ENCODE measurements at places on chromosomes 1 and 21.

- DNase-seq = no peak
Measured at GRCh38 chr1:231613419-231614349, 12.9 kb upstream of the DISC1 start.

DNA sequence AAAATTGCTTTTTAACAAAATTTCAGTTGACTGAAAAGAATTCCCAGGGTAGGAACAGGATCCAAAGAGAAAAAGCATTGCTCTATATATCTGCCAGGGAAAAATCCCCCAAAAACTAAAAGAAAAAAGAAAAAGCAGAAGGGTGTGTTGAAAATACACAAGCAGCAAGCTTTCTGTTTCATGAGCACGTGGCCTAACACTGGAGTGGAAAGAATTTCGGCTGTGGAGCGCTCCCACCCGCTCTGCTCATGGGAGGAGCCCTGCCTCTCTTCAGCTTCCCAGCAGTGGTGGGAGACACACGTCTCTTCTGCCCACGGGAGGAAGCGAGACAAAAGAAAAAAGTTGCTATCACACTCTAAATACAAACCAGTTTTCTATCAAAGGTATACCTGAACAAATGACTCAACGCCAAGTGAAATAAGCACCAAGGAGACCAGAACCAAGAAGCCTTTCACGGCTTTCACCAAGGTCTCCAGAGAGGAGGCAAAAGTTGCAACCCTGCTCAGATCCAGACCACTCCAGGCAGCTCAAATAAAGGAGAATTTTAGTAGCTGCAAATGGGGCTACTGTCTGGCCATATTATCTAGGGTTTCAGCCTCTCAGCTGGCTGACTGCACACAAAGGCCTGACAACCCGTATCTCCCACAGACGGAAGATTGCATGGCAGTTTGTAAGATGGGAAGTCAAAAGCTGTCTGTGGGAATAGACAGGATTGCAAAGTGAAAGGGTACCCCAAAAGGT, 29.5 kb upstream of the ZNF496 start:
- DNase-seq = no peak

GRCh38 chr1:115258302-115258866, 79.7 kb downstream of the NGF start:
- no peak for DNase-seq

DNA sequence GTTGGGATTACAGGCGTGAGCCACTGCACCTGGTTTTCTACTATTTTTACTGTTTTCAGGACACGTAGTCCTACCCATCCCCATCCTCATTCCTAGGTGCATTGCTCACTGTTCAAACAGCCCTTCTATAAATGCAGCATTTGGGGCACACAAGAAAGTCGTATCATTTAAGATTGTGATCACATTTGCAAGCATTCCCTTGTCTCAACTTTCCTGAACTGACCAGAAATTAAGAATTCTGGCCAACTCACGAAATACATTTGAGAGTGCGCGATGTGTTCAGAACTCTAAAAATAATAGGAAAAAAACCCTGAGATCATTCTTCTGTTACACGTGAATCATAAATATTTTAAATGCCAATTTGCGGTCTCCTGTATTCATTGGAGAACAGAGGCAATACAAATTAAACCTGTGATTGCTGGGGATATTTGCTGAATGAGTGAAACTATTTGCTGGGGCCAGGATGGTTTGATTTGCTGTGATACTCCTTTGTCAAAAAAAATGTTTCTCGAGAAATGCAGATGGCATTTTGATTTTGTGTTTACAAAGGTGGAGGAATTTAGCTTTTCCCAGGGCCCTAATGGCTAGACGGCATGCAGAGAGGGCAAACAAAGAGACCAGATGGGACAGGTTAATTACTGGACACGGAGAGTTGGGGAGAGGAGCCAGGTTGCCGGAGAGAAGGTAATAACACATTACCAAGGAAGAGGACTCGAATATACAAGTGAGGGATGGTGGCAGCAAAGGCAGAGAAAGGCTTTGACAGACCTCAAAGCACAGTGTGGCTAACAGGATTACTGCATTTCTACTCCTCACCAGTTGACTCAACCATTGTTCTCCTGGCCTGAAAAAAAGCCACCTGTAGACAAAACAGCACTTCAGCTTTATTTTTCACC, 38.4 kb downstream of the STPG1 start:
- no peak for DNase-seq

DNA sequence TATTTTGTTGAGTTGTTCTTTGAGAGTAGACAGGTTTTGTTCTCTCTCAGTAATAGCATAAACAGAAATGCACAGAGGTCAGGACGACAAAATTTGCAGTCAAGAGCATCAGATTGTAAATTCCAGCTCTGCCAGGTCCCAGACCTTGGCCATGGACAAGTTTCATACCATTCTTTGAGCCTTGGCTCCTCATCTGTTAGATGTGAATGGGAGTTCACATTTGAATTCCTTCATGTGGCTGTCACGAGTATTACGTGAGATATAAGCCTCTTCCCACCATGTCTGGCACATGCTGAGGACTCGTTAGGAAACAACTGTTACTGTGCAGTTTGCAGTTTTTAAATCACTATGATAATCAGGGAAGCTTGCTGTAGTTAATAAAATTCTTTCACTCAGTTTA, 93.2 kb upstream of the KCTD3 start:
- DNase-seq = no peak
